ENCODE measurements at places on chromosomes 13 and 19.
A peak's percentile ranks its signal among the peaks of the same experiment; 100 is the strongest.

GRCh38 chr19:28862238-28862637 lies 350.7 kb downstream of the UQCRFS1 start:
- peak; percentile 67 for DNase-seq

GRCh38 chr13:42056146-42056545 lies 7.7 kb downstream of the DGKH start:
- no peak for DNase-seq

DNA sequence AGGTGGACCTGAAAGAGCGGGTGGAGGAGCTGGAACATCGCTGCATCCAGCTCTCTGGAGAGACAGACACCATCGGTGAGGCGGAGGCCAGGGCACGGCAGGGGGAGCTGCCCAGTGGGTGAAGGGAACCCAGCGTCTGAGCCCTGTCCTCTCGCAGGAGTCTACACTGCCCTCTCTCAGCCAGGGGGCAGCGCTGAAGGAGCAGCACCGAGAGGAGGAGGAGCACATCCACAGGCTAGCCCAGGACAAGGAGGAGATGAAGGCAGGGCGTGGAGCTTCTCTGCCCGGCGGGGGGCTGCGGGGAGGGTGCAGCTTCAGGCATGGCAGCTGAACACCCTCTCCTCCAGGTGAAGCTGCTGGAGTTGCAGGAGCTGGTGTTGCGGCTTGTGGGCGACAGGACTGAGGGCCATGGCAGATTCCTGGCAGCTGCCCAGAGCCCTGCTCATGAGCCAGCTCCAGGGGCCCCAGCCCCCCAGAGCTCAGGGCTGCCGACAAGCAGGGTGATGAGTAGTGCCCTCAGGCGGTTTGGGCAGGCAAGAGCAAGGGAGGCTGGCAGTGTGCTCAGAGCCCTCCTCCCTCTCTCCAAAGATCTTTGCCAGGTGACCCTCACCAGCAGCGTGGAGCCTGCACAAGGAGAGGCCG lies 31.4 kb upstream of the ZNF492 start:
- DNase-seq, result no peak

DNA sequence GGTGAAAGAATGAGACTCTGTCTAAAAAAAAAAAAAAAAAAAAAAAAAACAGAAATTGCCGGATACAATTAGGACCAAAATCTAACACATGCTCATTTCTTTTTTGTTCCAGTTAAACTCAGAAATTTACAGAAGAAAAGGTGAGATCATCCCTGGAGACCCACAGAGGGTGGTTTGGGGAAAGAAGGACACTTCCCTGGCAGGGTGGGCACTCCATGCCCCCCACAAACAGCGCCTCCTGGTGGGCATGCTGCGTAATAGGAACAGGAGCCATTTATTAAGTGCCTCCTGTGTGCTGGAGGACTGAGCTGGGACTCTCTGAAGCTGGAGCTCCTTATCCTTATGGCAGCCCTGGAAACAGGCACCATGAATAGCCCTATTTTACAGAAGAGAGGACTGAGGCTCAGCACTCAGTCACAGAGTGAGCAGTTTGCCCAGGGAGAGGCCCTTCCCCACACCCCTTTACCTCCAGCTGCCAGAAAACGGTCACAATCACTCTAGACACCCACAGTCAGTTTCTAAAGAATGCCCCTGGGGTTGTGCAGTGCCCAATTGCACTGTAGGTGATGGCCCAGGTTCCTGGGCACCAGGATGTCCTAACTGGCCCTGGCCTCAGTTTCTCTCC lies 10.1 kb downstream of the C19orf38 start:
- DNase-seq, result no peak

DNA sequence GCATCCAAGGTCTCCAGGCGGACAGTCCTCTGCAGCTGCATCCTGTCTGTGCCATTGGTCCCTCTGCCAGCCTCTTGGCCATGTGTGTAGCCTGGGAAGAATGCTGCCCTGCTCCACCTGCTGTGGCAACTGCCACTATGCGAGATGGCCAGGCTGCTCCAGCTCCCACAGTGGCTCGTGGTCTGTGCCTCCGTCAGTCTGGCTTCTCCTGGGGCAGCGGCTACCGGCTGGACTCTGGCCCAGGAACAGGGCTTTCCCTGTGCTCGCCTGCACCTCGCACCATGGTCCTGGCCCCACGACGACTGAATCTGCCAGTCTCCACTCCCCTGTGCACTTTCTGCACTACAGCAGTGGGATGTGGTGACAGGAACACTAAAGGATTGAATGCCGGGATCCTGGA lies 26.7 kb upstream of the FFAR2 start:
- DNase-seq, result no peak

GRCh38 chr13:105412171-105412570 lies 1123.3 kb downstream of the EFNB2 start:
- DNase-seq, result no peak

GRCh38 chr13:110713981-110714796 lies 689 bp downstream of the ING1 start:
- DNase-seq, result peak; percentile 61

DNA sequence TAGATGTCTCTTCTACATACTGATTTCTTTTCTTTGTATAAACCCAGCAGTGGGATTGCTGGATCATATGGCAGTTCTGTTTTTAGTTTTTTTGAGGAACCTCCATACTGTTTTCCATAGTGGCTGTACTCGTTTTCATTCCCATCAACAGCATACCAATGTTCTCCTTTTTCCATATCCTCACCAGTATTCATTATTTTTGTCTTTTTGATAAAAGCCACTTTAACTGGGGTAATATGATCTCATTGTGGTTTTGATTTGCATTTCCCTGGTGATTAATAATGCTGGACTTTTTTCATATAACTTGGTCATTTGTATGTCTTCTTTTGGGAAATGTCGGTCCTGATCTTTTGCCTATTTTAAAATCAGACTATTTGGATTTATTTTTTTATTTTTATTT lies 108.5 kb downstream of the PAN3 start:
- DNase-seq, result no peak

- DNase-seq, result no peak
These were observed 34.3 kb downstream of the RCBTB1 start for GRCh38 chr13:49550942-49551644.

DNA sequence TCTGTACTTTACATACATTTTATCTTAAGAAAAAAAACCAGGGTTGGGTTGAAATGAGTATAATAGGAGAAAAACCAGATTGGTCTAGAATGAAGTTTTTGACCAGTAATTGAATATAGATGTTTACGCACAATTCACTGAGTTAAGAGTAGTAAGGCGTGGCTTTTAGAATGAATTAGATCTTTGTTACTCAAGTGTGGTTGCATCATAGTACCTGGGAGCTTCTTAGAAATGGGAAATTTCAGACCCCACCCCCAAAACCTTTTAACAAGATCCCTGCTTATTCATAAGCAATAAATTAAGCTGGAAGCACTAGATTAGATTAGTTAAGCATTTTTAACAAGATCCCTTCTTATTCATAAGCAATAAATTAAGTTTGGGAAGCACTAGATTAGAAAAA lies 28.7 kb upstream of the LMO7 start:
- DNase-seq, result no peak

- DNase-seq, result no peak
These were observed 114.2 kb downstream of the NUFIP1 start for GRCh38 chr13:44874886-44875630.
